ENCODE measurements at places on chromosomes 16 and 17.

DNA sequence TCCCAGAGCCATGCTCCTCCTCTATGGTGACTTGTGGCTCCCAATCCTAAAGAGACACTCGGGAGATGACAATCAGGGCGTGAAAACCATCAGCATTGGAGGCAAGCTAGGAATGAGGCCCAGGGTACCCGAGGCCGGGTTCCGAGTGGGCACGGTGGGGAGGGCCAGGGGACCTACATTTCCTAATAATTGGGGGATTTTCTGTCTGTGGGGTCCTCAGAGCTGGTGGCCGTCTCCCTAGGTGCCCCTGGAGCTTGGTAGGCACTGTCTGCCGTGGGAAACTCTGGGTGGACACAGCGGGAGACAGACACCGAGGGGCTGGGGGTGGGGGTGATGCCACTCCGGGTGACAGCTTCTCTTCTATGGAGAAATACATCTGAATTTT, 312.5 kb upstream of the TNRC6C start:
- no peak for DNase-seq

DNA sequence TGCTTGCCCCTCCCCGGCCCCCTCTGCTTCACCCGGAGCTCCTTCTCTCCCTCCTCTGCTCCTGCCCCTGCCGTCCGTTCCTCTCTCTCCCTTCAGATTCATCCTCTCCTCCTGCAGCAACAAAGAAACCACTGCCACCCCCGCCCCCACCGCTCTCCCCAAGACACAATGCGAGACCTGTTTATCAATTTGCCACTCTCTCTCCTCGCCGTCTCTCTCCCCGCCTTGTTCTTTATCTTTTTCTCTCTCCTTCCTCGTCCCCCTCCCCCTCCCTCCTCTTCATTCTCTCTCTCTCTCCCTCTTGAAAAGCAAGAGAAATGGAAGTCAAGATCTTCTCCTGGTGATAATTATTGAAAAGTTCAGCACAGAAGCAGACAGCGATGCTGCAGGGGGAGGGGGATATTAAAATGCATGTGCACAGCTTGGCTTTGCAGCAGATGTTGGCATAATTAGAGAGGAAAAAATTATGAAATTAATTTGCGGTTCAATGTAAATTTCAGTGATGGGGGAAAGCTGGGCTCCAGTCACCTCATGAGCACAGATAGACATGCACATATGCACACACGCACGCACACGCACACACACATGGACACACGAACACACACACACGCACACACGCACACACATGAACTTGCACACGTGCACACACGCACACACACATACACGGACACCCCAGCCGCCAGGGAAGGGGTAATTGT, 58.1 kb upstream of the CBFA2T3 start:
- no peak for DNase-seq

DNA sequence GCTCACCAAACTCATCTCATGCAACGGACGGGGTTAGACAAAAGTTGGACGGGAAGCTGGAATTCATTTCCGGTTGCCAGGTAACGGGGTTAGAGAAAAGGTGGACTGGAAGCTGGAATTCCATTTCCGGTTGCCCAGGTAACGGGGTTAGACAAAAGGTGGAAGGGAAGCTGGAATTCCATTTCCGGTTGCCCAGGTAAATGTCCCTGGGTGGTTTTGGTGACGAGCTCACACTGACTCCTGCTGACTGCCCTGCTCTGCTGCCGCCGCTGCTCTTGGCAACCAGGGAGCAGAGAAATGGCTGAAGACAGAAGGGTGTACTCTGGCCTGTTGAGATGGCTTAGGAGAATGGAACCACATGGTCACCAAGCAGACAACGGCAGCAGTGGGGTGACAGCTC, 170.3 kb upstream of the RPH3AL start:
- no peak for DNase-seq

DNA sequence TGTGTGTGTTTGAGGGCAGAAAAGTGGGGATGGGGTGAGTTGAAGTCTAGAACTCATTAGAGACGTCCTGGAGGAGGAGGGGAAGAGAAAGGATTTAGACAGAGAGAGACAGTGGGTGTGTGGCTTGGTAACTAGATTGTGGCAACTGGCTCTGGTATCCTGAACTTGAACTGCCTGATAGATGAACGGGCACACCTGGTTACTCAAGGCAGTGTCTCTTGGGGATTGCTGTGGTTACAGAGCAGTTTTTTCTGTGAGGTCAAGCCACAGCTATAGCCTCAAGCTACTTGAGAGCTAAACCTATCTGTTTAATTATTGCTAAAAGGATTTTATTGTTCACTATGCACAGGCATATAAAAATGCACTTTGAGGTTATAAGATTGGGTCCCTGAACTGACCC, 29.8 kb upstream of the MYH2 start:
- no peak for DNase-seq

DNA sequence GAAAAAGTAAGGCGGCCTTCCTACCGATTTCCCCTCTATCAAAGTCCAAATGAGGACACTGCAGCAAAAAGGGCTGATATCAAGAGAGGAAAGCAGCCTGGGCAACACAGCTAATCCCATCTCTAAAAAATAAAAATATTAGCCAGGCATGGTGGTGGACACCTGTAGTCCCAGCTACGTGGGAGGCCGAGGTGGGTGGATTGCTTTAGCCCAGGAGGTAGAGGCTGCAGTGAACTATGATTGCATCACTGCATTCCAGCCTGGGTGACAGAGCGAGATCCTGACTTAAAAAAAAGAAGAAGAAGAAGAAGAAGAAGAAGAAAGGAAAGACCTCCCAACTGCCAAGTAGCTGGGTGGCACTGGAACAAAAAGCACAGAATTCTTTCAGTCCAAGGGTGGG, 14.4 kb downstream of the CACNB1 start:
- DNase-seq, result no peak

DNA sequence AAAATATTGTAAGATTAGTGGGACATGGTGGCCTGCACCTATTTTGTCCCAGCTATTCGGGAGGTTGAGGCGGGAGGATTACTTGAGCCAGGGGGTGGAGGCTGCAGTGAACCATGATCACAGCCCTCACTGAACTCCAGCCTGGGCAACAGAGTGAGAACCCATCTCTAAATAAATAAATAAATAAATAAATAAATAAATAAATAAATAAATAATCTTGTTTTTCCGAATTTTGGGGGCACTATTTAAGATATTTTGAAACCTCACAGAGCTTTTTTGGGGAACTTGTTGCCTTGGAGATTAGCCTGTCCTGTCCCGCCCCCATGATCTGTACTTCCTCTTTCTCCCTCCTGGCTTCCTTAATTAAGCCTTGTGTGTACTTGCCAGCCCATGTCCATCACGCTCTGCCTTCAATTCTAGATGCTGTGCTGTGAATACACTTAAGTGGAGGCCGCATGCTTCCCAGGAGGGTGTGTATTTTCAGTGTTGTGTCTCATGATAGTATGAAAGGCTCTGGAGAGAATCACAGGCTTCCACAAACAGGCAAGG, 4.4 kb downstream of the LGALS9 start:
- DNase-seq, result no peak

DNA sequence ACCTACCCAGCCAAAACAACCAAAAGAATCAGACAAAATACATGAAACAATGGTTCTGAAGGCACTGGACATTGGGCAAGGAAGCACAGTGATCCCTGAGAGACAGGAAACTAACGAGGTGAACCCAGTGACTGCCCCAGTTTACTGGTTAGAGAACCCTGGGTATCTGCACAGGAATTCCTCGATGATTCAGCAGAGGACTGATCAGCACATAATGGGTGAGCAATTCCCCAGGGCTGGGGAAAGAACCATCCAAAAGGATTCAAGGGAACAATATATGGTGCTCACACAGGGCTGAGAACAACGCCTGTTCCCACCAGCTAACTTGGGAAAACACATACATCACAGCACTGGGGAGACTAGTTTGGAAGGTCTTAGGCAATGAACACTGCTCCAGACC, 167.2 kb downstream of the PARN start:
- no peak for DNase-seq

DNA sequence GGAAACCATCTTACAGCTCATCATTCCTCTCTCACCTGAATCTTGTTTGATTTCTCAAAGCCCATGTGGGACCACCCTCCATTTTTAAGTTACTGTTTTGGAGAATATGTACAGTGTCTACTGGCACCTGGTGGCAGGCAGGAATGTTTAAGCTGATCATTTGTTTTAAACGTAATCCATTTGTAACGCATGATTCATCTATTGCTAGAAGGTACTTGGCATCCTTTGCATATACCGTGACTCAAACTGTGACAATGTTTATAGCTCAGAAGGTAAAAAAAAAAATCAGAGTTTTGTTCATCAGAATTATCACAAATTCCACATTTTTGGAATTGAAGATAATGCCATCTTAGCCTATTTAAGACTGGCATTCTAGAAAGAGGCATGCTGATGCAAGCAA, 1007.5 kb upstream of the EEF2KMT start:
- DNase-seq, result no peak

DNA sequence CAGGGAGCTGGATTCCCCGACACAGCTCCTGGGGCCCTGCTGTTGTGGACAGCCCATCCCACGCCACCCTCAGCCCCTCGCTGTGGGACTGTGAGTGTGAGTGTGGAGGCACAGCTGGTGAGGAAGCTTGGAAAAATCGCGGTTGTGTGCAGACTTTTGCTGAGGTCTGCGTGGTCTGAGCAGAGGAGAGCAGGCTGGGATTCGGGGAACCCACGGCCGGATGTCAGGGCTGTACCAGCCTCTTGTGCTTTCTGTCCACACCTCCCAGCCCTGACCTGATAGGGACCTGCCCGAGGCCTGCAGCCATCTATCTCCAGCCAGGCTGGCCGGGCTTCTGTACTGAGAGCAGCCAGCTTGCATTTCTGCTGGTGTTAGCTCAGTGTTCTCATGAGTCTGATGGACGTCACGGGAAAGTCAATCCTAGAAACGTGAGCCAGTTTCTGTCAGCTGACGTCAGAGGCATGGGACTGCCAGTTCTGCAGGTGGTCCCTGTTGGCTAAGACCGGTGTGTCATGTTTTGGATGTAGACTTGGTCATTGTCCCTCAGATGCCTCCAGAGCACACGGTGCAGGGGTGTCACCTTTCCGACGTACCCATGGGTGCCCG, 72.8 kb upstream of the ZNF750 start:
- no peak for DNase-seq

- DNase-seq, result no peak
These were observed 54.5 kb downstream of the TUBD1 start for GRCh38 chr17:59838052-59838916.

GRCh38 chr16:89330177-89330856, 112.8 kb downstream of the ZNF778 start:
- no peak for DNase-seq

DNA sequence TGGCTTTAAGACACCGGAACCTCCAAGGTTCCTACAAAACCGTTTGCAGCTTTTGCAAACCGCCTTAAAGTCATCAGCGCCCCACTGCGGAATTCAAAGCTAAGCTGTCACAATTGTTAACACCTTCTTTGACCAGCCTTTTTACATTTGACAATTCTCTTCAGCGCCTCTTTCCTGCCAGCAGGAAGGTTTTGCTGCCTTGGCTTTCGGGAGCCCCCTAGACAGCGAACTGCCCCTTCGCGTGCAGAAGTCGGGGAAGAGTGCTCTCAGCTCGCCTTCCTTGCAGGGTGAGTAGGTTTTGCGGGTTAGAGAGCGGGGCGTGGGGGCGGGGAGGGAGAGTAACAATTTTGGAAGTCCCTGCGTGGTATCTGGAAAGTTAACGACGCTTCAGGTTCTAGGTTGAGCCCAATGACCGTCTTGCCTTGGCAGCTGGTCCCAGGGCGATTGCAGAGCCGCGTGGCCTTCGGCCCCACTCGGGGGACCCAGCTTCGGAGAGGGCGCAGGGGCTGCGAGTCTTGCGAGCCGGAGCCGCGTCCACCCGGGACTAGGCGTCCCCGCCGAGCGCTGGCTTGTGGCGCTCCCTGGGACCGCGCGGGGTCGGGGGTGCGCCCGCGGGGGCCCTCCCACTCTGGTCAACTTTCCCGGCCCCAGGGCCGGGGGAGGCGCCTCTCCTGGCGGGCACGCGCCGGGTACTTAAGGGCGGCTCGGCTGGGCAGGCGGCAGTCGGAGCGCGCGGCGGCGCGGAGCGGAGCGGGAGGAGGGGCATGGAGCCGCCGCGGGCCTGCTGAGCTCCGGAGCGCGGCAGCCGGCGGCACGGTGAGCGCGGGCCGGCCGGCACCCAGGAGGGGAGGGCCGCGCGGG, at the start of gene HAS3:
Gene HAS3, plus strand, starts transcription at position 153 of the 861 bp plus-strand sequence. CDS start 3,743 bp downstream, outside the sequence.
- DNase-seq, result no peak

DNA sequence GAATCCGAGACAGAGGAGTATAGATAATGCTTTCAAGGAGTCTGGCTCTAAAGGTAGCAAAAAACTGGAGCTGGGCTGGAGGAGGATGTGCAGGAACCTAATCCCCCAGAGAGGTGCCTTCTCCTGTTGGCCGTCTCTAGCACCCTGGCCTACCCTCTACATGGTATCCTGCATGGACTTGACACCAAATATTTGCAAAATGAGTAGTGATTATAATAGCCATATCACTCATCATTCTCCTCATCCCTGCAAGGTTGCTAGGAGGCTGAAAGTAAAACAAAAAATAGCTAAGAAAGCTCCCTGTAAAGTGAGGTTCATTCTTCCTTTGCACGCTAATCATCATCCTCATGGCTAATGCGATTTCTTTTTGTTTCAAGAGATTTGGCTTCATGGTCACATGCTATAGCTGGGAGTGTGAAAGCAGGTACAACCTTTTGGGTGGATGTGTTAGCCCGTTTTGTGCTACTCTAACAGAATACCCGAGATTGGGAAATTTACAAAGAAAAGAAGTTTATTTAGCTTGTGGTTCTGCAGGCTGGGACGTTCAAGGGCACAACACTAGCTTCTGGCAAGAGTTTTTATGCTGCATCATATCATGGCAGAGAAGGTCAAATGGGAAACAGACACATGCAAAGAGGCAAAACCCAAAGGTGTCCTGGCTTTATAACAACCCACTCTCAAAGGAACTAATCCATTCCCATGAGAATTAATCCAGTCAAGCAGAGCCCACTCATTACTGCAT, 27.1 kb upstream of the CIITA start:
- DNase-seq, result no peak

GRCh38 chr16:14608604-14609003, 21.5 kb downstream of the PARN start:
- no peak for DNase-seq

DNA sequence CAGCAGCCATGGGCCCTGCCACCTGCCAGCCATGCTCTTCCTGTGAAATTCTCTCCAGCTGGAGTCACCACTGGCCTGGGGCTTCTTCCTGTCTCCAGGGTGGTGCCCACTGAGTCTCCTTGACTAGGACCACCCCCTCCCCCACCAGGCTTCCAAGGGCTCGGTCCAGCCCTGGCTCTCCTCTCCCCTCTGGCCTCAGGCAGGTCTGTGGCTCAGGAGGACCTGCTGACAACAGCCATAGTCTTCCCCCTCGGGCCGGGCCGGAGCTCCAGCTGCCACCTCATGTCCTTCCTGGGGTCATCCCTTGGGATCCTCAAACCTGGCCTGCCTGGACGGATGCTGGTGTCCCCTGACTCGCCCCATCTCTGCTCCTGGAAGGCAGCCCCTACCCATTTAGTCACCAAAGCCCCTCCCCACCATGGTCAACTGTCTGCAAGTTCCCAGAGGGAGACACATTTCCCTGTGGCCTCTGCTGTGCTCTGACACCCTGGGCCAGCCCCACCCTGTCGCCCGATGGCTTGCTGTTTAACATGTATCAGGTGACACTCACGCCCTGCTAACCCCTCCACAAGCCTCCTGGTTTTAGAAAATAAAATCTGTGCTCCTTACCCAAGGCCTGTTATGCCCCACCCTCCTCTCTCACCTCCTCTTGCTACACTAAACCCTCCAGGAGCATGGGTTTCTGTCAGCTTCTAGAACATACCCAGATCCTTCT, 186.2 kb downstream of the RBFOX3 start:
- no peak for DNase-seq

Data from stimulated activated CD4-positive, alpha-beta T cell treated with anti-CD3 and anti-CD28 coated beads, TNF-alpha, amount 100 ng/mL, for 1 hour (primary cell).